Thyroid gland (tissue), 4 donors: ENCODE measurements at places on chromosomes 11 and 22. TPM values are rescaled to one million over a fixed set of nuclear protein-coding genes. Genes with fewer than 3 reads are reported as not detected.

DNA sequence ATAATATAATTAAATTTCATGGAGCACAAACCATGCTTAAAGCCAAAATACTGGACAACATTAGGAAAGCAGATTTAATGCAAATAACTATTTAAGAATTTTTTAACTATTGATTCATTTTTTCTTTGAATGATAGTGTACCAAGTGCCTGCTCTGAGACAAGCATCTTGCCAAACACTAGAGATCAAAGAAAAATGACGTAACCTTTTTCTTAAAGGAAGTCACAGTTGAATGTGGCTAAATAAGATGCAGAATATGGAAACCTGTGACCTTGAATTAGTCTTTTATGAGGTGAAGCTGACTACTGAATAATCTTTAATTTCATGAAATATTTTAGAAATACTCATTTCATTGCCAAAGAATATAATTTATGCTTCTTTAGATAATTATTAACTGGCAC lies 104.0 kb downstream of the MSANTD4 start:
- H3K27ac ChIP-seq, result no peak overlapping the region
- H3K36me3 ChIP-seq, result no peaks in the 10 kb centered on the region
- no peaks in the 10 kb centered on the region for H3K4me1 ChIP-seq
- no peaks in the 10 kb centered on the region for H3K27me3 ChIP-seq

GRCh38 chr22:48188231-48188721 lies 1425.8 kb downstream of the TBC1D22A start:
- no peak overlapping the region for H3K27ac ChIP-seq
- no peaks in the 10 kb centered on the region for H3K36me3 ChIP-seq
- H3K27me3 ChIP-seq, result no peaks in the 10 kb centered on the region
- no peaks in the 10 kb centered on the region for H3K4me1 ChIP-seq

- H3K4me1 ChIP-seq, result peaks cover 22% of the 10 kb centered on the region
- no peaks in the 10 kb centered on the region for H3K27me3 ChIP-seq
- peak; percentile 74 for DNase-seq
- H3K27ac ChIP-seq, result peak overlapping the region; percentile 58
- H3K4me3 ChIP-seq, result no peak overlapping the region
- no peaks in the 10 kb centered on the region for H3K36me3 ChIP-seq
Measured at GRCh38 chr22:35622191-35622913, 5.2 kb upstream of the MB start.

Gene NAV2
- total RNA-seq, result 68.7 TPM

GRCh38 chr22:27311698-27312550 lies 489.6 kb downstream of the MN1 start:
- H3K27ac ChIP-seq, result no peak overlapping the region
- H3K27me3 ChIP-seq, result no peaks in the 10 kb centered on the region
- H3K36me3 ChIP-seq, result no peaks in the 10 kb centered on the region
- peaks cover 11% of the 10 kb centered on the region for H3K4me1 ChIP-seq
- H3K4me3 ChIP-seq, result no peak overlapping the region

GRCh38 chr22:35177811-35178210 lies 79.5 kb upstream of the HMGXB4 start:
- no peaks in the 10 kb centered on the region for H3K36me3 ChIP-seq
- H3K4me3 ChIP-seq, result no peak overlapping the region
- H3K27me3 ChIP-seq, result no peaks in the 10 kb centered on the region
- H3K27ac ChIP-seq, result no peak overlapping the region
- DNase-seq, result no peak

GRCh38 chr22:31954535-31955523 lies 10.5 kb downstream of the YWHAH start:
- H3K27ac ChIP-seq, result peak overlapping the region; percentile 19
- no peak for DNase-seq
- no peaks in the 10 kb centered on the region for H3K27me3 ChIP-seq
- H3K4me1 ChIP-seq, result peaks cover 6% of the 10 kb centered on the region

Gene PGM2L1
- total RNA-seq, result 5.3 TPM

- no peaks in the 10 kb centered on the region for H3K36me3 ChIP-seq
- H3K27me3 ChIP-seq, result no peaks in the 10 kb centered on the region
- H3K27ac ChIP-seq, result peak overlapping the region; percentile 17
- peaks cover 8% of the 10 kb centered on the region for H3K4me1 ChIP-seq
Measured at GRCh38 chr22:32754413-32755041, 47.0 kb upstream of the TIMP3 start.

GRCh38 chr11:120236169-120237107 lies 3.5 kb upstream of the POU2F3 start:
- no peak overlapping the region for H3K4me3 ChIP-seq
- H3K4me1 ChIP-seq, result peaks cover 3% of the 10 kb centered on the region
- no peak for DNase-seq
- no peaks in the 10 kb centered on the region for H3K27me3 ChIP-seq
- H3K36me3 ChIP-seq, result no peaks in the 10 kb centered on the region
- no peak overlapping the region for H3K27ac ChIP-seq

Gene CRYBA4
- total RNA-seq, result not detected

GRCh38 chr22:43001271-43002201 lies 13.4 kb downstream of the PACSIN2 start:
- H3K4me1 ChIP-seq, result peaks cover 68% of the 10 kb centered on the region
- no peak overlapping the region for H3K4me3 ChIP-seq
- H3K27ac ChIP-seq, result peak overlapping the region; percentile 49
- peak; percentile 49 for DNase-seq

Gene PATE1
- not detected for total RNA-seq

Gene ZC3H12C
- total RNA-seq, result 34.3 TPM

GRCh38 chr11:69209421-69210309 lies 53.9 kb downstream of the SMIM38 start:
- no peaks in the 10 kb centered on the region for H3K36me3 ChIP-seq
- no peak overlapping the region for H3K27ac ChIP-seq
- H3K27me3 ChIP-seq, result no peaks in the 10 kb centered on the region
- H3K4me1 ChIP-seq, result no peaks in the 10 kb centered on the region
- no peak for DNase-seq

DNA sequence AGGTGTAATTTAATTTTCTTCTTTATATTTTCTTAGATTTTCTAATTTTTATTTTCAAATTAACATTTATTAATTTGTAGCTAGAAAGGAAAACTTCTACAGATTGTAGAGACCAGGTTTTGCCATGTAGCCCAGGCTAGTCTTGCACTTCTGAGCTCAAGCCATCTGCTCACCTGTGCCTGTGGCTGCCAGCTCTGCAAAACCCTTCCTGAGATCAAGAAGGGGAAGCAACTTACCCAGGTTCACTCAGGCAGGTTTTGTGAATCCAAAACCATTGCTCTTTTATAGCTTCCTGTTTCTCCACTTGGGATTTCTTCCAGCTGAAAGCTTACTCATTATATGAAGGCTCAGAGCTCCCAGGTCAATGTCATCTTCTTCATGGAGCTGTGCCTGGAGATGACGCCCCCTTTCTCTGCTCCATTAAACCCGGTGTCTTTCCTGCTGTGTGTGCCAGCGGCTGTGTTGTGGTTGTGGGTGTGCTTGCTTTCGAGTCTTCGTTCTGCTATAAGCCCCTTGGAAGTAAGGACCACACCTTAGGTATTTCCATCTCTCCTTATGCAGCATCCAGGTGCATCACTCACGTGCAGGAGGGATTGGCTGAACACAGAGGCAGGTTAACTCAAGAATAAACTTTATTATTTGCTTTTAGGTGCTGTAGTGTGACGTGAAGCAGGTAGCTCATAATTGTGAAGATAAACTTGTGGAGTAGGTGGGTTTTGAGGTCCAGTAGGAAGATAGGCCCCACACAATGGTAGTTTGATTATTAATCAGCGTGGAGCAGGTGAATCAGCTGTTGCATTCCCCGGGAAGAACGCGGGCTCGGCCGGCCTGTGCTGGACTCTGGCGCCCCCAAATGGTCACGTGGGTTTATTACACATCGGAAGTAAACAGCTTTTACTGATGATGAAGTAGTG lies 42.2 kb upstream of the INCENP start:
- peak; percentile 84 for DNase-seq
- no peak overlapping the region for H3K27ac ChIP-seq
- H3K27me3 ChIP-seq, result no peaks in the 10 kb centered on the region
- no peak overlapping the region for H3K4me3 ChIP-seq
- H3K4me1 ChIP-seq, result no peaks in the 10 kb centered on the region
